ENCODE measurements at places on chromosomes 5 and 9. TPM values are rescaled to one million over a fixed set of nuclear protein-coding genes. Genes with fewer than 3 reads are reported as not detected.

DNA sequence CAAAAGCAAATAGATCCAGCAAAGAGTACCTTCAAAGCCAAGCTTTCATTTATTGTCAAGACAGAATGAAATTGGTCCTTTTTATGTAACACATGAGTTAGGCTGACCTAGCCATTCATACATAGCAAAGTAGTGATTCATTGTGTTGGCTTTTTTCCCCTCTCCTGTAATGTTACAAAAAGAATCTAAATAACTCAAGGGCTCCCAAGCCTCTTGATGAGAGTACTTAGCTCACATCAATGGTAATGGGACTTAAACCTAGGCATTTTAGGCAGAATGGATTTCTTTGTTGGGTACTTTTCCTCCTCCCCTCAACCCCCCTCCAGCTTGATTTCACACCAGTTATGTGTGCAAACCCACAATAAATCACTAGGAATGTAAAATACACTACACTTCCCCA is 123.7 kb downstream of the EBF1 start:
- no peak for DNase-seq

DPYSL3 gene
- 119 TPM for total RNA-seq

- no peak for DNase-seq
Measured at GRCh38 chr5:107157809-107158208, 512.9 kb downstream of the EFNA5 start.

GRCh38 chr9:88880199-88880598 is 111.1 kb upstream of the S1PR3 start:
- DNase-seq, result no peak

- DNase-seq, result peak; percentile 63
Measured at GRCh38 chr9:75891771-75892215, 1.3 kb downstream of the PCSK5 start.

DNA sequence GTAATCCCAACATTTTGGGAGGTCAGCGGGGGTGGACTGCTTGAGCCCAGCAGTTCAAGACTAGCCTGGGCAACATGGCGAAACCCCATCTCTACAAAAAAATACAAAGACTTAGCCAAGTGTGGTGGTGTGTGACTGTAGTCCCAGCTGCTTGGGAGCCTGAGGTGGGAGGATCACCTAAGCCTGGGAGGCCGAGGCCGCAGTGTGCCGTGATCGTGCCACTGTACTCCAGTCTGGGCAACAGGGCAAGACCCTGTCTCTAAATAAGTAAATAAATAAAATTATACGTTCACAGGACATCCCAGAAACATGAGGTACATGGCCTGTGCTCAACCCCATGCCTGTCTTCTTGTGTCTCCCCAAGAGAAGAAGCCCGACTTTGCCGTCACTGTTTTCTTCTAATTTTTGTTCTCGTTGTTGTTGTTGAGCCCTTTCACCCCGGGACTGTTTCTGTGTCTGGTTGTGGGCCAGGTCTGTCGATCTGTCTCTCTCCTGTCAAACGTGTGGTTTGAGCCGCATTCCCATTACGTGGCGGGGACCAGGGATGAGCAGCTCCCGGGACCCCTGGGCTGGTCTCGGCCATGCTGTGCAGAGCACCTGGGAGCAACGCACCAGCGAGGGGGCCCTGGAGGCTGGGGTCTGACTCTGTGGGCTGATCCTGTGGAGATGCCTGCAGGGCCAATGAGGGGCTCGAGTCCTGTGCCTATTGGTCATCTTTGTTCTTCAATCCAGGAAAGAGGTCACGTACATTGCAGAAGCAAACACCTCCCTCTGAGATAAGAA is 32.2 kb downstream of the NACC2 start:
- peak; percentile 22 for DNase-seq

ZCCHC9 gene
- total RNA-seq, result 23.3 TPM

PSAT1 gene
- 175 TPM for total RNA-seq

DNA sequence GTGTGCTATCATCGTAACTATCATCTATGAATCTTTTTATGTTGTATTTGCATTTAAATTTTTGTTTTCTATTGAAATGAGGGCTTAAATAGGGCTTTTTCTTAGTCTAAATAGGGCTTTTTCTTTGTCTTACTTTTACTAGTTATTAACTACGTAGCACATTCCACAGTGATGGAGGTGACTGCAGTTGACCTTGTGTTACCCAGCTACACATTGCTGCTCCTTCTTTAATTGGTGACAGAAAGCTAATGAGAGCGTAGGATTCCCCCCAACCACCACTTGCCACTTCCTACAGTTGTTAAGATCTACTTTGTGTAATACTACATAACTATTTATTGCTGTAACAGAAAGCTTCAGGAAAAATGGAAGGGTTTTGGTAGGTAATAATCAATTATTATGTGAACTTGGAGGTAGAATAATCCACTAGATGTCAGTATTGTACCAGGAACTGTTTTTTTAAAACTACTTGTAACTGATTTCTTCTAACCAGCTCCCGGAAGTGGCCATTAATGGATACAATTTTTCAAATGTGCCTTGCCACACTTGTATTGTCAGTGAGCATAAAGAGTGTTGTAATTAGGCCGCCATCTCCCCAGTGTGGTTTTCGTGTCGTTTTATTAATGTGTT is 18.0 kb downstream of the MTRR start:
- DNase-seq, result peak; percentile 55

- DNase-seq, result no peak
Measured at GRCh38 chr9:126262738-126263137, 63.9 kb upstream of the MVB12B start.

DNA sequence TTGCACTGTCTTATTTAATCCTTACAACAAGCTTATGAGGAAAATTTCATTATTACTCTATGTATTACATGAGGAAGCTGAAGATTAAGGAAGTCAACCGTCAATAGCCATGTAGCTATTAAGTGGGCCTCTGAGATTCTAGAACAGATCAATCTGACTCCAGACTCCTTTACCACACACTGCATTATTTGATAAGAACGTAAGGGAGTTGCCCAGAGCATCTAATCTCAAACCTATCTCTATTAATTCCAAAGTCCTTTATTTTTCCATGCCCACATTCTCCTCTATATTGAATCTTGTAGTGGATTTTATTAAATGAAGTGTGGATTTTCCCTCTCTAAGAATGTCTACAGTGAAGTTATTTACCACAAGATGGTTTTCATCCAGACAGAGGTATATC is 118.2 kb upstream of the MTAP start:
- DNase-seq, result no peak

GLIPR2 gene
- 33.3 TPM for total RNA-seq

DNA sequence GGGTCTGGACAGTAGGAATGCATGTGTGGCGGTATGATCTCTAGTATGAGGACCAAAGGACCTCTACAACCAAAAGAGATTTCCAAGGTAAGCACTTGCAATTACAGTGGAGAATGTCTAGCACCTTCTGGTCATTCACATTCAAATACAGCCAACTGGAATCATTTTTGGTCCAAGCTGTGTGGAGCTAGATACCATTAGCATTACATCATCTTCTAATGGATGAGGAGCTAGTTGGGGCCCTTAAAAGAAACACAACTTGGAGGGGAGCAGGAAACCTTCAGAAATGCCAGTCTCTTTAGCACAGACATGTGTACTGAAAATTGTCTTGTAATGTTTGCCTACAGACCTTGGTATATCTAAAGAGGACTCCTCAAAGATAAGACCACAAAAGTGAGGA is 244.7 kb downstream of the BNC2 start:
- DNase-seq, result no peak

GRCh38 chr5:32578363-32578762 is 7.0 kb upstream of the SUB1 start:
- no peak for DNase-seq

GTF3C4 gene
- total RNA-seq, result 21.7 TPM

GRCh38 chr5:113140837-113141671 is 164.5 kb downstream of the DCP2 start:
- peak; percentile 45 for DNase-seq

TMEM252 gene
- not detected for total RNA-seq

GRCh38 chr5:36537724-36538123 is 68.7 kb upstream of the SLC1A3 start:
- DNase-seq, result no peak

DNA sequence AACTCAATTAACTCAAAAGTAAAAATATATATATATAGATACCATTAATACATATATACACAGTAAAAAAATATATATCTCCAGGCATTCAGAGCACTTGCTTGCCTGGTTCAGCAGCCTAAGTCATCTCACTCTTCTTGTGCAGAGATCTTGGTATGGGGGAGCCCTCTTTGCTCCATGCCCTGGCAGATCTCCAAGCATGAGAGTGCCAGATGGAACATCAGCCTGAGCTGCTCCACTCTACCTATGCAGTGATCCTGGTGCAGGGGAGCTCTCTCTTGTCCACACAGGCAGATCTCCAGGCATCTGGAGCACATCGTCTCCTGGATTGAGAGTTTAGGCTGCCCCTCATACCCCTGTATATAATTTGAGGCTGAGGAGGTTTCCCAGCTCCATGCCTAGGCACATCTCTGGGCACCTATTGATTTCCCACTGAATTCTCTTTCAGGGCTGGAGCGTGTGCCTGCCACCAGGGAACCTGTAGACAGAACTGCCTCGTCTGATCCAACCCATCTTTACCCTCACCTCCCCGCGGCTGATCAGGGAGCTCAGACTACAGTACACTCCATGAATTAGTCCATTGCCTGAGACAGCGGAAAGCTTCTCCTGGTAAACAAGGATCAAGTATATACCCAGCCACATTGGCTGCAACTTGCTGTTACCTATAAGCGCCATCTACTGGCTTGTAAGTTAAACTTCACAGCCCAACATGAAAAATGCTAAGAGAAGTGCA is 342.4 kb upstream of the GRIA1 start:
- peak; percentile 42 for DNase-seq

DNA sequence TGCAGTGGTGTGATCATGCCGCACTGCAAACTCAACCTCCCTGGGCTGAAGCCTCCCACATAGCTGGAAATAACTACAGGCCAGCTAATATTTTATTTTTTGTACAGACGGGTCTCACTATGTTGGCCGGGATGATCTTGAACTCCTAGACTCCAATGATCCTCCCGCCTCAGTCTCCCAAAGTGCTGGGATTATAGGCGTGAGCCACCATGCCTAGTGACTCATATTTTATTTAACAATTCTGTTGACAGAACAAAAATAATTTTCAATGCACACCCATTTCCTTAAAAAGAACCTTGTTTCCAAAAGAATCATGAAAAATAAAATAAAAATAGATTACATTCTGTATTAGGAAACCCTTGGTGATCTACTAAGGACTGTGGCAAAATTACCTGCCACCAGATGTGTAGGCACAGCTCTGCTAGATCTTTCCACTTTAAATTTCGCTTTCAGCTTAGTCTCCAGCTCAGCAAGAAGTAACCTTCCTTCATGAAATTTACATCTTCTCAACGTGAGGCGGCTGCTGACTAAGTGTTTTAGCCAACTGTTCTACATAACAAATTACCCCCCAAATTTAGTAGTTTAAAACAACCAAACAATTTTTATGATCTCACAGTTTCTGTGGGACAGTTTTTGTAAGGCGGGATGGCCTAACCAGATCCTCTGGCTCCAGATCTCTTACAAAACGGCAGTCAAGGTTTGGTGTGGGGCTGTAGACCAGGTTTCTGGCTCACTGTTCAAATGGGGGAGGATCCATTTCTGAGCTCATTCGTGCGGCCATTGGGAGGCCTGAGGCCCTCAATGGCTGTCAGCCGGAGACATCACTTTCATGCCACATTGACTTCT is 32.6 kb upstream of the GOLPH3 start:
- DNase-seq, result no peak

DNA sequence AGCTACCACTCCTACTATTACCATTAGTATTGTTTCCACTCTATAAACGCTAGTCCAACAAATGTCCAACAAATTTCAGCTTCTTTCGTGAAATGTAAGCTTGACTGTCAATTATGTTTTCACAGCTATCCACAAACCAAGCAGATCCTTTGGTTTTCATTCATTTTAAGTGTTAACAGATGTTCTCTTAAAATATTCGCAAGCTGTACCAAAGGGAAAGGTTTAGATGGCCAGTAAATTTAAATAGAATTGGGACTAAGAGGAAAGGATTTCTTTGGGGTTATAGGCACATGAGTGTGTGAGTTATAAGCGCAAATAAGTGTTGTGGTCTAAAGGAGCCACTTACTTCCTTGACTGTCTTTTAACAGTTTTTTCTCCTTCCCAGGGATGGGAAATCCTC is 136.8 kb upstream of the ADRA1B start:
- no peak for DNase-seq

- DNase-seq, result no peak
Measured at GRCh38 chr9:23322392-23322791, 503.6 kb downstream of the ELAVL2 start.

MELK gene
- total RNA-seq, result 8.3 TPM

DNA sequence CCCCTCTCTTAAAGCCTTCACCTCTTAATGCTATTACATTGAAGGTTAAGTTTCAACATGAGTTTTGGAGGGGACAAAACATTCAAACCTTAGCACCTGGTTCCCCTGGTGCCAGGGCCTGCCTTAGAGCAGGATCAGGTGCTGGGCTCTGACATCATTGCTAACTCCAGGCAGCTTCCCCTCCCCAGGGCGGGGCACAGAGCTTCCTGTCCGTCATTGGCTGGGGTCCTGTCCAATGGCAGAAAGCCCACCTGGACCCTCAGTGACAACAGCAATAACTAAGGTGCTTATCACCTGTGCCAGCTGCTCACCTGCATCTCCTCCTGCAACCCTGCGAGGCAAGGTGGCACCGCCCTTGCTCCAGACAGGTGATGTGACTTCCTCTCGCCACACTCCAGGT is 177.4 kb downstream of the NSG2 start:
- no peak for DNase-seq

GRCh38 chr5:95081500-95081960 is 203.4 kb downstream of the MCTP1 start:
- DNase-seq, result peak; percentile 47

DNA sequence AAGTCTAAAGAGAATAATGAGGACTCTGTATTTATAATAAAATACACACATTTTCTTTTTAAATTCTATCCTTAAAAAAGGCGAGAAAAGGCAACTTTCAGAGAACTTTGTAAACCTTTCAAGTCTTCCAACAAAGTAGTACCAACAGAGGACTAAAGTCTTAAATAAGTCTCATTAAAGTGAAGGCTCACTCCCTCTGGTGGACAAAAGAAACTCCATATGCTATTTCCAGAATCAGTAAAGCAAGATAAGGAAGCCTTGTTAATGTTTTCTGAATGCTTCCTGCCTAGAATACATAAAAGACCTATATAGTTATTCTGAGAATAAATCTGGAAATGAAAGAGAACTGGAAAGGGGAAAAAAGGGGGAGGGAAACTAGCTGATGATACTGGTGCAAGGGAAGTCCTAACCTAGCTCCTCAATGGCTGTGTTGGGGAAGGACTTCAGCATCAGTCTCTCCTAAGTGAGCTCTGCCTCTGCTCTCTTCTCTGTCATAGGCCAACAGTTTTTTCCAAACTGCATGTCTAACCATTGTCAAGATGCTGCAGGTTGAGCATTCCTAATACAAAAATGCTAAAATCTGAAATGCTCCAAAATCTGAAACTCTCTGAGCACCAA is 7.2 kb downstream of the HMGCS1 start:
- DNase-seq, result peak; percentile 47

Measured in osteoblast (primary cell).